Stimulated activated naive CD4-positive, alpha-beta T cell treated with Interleukin-2 at 50 U/mL for 16 hours (primary cell): ENCODE measurements at places on chromosomes 5 and 9.

DNA sequence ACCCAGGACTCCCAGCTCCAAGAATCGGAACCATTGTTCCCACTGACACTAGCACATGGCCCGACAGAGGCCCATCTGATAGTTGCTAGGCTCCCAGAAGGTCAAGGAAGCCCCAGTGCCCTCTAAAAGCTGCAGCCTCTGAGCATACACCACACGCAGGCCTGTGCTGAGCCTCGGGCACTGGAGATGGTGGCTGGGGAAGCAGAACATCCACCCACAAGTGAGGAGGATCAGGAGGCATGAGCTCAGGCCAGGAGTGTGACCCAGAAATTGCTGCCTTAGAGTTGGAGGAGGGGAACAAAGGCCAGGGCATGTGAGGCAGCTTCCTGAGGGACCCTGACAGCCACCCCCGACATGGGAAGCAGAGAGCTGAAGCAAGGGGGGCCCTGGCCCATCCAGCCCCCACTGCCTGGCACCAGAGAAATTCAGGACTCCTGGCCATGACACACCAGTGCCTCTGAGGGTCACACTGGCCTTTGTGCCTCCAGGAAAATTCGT is 21.4 kb downstream of the IPPK start:
- DNase-seq, result no peak

GRCh38 chr5:36029914-36030313 is 36.8 kb downstream of the UGT3A2 start:
- no peak for DNase-seq

GRCh38 chr9:125540497-125540896 is 166.5 kb downstream of the MAPKAP1 start:
- DNase-seq, result no peak

- no peak for DNase-seq
These were observed 665 bp downstream of the SLC6A3 start for GRCh38 chr5:1444361-1445189.

DNA sequence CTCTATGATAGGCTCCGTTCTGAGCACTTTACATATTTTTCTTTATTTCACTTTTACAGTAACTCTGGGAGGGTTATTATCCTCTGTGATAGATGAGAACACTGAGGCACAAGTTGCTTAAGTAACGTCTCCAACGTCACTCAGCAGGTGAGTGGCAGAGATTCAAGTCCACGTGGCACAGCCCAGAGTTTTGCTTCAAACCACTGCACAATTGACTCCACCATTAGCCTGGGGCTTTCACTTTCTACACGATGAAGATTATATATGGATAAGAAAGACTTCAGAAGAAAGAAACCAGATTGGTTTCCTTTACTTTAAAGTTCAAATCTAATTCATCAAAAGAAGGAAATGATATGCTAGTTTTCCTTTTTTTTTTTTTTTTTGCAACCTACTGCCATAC is 245.9 kb downstream of the SYK start:
- DNase-seq, result peak; percentile 46
